ENCODE measurements at places on chromosomes 4 and X. TPM values are rescaled to one million over a fixed set of nuclear protein-coding genes. Genes with fewer than 3 reads are reported as not detected.

- no peak for DNase-seq
Observed at GRCh38 chr4:100062921-100063320, 112.8 kb upstream of the H2AZ1 start.

GRCh38 chr4:9969526-9970398 is 51.5 kb downstream of the SLC2A9 start:
- DNase-seq = no peak

- DNase-seq = no peak
Observed at GRCh38 chrX:128769495-128769894, 717.3 kb upstream of the ACTRT1 start.

- DNase-seq = no peak
Observed at GRCh38 chr4:180949424-180950213, 1293.6 kb upstream of the TENM3 start.

GRCh38 chrX:136491832-136492231 is 4.1 kb downstream of the BRS3 start:
- no peak for DNase-seq

- no peak for DNase-seq
Observed at GRCh38 chr4:152665691-152666395, 14.0 kb downstream of the TMEM154 start.

DNA sequence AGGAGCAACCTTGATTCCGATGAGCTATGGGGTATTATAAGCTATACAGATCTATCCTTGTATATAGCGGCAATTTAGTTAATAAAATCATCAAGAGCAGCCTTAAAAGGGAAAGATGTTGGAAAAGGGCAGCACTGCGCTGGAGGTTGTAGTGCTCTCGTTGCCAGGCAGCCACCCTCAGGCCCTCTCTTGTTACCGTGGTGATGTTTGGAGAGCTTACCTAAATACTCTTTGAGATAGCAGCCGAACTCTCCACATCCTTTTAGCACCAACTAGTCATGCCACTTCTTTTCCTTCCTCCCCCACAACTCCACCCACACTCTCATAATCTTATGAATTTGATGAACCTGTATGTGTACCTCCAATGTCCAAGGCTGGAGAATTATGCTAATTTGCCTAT is 3.8 kb upstream of the RADX start:
- DNase-seq = no peak

DNA sequence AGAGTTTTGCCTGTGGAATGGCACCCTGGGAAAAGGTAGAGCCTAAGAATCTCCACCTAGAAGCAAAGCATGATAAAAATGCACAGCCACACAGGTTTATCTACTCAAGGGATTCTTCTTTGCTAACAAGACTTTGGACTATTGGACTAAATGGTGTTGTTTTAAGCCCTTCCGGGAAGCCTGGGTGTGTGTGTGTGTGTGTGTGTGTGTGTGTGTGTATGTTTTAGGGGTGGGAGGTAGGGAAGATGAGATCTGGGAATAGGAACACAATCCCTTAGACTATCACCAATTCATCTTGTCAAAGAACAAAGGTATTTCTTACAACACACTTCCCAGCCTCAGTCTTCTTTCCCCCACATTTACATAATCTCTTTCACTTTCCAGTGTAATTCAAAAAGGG is 327.5 kb upstream of the FGF16 start:
- DNase-seq = no peak

GRCh38 chr4:184774152-184774551 is 40.3 kb upstream of the CENPU start:
- no peak for DNase-seq

DNA sequence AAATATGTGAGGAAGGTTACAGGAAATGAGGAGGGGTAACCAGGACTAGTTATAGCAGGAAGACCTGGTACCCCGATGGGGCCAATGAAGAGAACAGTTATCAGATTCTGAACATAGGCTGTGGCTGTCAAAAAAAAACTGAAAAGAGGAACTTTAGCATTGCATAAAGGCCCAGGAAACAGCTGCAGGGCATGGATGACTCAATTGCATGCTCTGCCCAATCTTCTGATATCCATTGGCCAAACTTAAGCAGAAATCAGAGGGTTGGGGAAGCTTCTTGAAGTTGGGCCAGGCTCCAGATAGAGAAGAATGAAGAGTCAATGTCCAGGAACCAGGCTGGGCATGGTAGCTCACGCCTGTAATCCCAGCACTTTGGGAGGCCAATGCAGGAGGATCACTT is 1222.4 kb upstream of the PRKX start:
- DNase-seq = no peak

DNA sequence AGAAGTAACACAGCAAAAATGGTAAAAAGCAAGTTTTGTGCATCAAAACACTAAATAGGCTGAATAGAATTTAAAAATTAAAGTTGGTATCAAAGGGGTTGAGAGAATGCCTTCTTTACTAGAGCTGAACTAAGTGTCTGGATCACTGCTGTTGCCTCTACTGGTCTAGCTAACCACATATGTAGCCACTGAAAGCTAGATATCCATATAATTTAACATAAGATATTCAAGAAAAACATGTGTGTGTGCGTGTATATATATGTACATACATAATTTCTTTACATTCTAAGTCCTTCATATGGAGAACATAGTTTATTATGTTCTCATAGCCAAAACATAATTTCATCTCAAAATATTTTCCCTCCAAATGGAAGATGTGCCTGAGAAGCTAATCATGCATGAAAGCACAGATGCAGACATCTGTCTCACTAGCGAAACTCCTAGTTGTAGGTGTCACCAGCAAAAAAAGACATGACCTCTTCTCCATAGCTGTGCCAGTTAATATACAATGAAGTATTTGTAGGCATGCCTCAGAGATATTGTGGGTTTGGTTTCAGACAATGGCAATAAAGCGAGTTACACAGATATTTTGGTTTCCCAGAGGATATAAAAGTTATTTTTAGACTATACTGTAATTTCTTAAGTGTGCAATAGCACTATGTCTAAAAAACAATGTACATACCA is 47.3 kb downstream of the PDE5A start:
- DNase-seq = no peak

DNA sequence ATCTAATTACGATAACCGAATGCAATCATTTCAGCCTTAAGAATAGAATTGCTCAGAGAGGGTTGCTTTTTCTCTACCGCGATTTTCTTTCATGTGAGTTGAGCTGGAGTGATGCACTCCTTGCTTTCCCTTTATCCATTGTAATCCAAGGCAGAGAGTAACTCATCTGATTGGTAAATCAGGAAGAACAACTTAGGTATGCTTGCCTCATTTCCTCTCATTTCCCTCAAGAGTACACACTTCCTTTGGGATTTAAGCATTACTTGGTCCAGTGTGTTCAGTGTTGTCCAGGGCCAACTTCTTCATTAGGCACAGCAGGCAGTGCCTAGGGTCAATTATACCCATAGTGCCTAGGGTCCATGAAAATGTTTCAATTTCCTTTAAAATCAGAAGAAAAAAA is 15.7 kb upstream of the N4BP2 start:
- no peak for DNase-seq

DNA sequence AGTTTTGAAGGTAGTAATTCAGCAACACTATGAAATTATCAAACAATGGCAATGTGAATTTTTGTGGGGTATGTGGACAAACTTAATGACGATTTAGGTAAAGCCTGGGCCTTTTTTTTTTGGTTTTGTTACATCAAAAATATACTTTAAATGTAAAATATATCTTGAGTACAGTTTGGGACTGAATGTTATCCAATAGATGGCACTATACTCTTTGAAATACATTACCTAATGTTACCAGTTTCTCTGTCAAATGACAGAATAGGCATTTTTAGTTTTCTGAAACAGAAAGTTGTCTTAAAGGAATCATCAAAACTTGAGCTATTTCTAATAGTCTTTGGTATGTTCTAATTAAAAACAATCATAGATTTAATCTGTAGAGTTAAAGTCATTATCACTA is 1651.9 kb downstream of the C4orf33 start:
- no peak for DNase-seq

GRCh38 chrX:103428525-103428924 is 52.2 kb downstream of the BEX3 start:
- no peak for DNase-seq

Gene TRAM1L1
- 18.3 TPM for polyA plus RNA-seq

Gene CD38
- polyA plus RNA-seq = 0.82 TPM

All from renal cortex interstitium (tissue), 15 donors.